ENCODE measurements at places on chromosomes 1 and 21. TPM values are rescaled to one million over a fixed set of nuclear protein-coding genes. Genes with fewer than 3 reads are reported as not detected.

DNA sequence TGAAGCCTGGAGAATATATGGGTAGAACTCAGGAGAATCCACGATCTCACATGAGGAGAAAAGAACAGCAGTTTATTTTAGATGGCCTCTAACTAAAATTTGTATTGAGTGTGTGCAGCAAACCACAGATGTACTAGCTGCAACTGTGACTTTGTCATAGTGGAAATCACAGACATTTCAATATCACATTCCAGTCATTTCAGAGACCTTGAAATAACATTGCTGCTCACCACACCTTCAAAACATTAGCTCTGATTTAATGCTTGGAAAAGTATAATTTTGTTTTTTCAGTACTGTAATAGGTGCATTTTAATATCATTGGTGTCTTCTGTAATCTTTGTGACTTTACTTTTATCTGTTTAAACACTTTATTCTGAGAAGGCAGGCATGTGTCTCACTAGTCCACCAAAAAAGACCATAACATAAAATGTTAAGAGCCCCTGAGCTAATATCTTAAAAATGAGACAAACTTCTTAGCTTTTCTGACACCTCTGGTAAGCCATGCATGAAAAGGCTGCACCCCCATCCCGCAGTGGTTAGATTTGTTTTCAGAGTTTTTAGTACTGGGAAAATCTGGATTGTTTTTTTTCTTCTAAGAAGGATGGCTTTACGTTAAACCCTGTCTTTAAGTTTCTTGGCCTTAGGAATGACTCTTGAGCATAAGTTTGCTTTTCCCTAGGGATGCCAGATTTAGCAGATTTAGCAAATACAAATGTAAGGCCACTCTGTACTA, 30.1 kb downstream of the KCNJ15 start:
- no peak for DNase-seq

DNA sequence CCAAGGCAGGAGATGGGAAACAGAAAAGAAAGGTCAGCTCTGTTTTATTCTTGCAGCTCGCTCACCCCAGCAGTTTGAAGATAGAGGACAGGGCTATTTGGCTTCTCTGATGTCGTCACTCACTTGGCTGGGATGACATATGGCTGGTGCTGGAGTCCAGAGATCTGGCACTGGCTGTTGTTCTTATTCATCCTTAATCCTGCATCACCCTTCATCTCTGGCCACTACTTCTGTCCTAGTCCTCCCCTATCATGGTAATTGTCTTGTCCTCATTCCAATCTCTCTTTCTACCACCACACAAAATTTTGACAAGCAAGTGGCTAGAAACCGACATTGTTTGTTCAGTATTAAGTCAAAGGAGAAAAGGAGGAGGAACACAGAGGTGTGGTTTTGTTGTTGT, 103.8 kb upstream of the PDE4B start:
- DNase-seq: no peak

GRCh38 chr1:160674415-160674814, 27.6 kb upstream of the SLAMF1 start:
- DNase-seq: no peak

GRCh38 chr1:160839746-160840145, 22.9 kb downstream of the CD244 start:
- DNase-seq: no peak

The PROK1 gene
- total RNA-seq: not detected

The PADI4 gene
- total RNA-seq: not detected
